ENCODE measurements at places on chromosomes 5 and 9.
A peak's percentile ranks its signal among the peaks of the same experiment; 100 is the strongest.

DNA sequence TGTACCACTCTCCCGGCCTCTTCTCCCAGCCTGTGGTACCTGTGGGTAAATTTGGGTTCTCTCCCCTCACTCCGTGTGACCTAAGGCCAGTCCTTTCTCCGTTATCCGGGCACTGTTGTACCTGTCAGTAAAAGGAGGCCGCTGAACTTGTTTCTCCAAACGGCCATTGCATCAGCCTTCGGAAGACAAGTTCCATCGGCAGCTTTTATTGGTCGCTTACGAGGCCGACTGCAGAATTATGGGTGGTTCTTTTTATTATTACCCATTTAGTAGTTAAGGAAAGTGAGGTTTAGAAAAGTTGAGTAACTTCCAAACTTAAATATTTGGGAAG, 558 bp downstream of the GRPEL2 start:
- peak; percentile 29 for DNase-seq

DNA sequence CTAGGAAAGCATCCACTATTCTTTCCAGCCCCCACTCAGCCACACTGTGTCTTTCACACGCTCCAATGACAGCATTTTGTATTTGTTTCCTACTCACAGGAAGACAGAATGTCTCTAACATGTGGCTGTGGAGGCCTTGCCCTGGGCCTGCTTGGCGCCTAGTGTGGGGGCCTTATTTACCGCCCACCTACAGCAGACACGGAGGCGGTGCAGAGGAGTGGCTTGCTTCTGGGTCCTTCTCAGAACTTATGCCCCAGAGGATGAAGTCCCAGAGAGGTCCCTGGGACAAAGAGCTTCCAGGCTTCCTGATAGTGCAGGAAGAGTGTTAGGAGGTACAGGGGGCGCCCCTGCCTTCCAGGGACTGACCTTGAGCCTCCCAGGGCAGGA, 8.5 kb upstream of the MRNIP start:
- DNase-seq: no peak

DNA sequence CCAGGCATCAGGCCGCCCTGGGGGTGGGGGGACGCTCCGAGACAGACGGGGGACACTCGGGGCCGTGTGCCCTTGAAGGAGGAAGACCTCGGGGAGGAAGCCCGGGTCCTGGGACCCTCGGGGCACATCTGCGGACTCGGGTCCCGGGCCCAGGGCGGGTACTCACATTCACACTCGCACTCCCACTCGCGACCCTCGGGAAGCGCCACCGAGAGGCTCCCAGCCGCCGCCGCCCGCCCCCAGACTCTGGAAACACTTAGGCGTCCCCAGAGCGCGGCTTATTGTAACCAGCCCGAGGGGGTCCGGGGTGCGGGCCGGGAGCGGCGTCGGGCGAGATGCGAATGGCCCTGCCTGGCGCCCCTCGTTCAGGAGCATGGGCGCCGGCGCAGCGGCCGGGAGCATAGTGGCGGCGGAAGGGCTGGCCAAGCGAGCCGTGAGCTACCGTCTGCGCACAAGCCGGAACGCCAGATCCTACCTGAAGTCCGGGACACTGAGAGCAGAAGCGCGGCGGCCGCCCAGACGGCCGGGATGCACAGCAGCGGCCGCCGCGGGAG, 559 bp downstream of the ROR2 start:
- DNase-seq: no peak

DNA sequence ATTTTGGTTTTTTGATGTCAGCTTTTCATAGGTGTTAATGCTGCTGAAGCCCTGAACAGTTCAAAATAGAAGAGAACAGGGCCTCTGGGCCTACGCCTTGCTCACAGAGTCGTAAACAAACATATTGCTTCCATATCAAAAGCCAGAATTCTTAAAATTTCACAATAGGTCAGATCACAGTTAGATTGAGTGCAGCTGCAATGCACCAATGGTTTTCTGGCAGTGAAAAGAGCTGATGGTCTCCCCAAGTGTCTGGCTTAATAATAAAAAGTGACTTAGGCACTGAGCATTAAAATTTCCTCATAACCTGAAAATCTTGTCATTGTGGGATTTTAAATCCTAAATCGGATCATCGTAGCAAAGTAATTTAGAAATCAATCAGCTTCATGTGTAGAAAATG, 493.0 kb downstream of the CAAP1 start:
- no peak for DNase-seq

DNA sequence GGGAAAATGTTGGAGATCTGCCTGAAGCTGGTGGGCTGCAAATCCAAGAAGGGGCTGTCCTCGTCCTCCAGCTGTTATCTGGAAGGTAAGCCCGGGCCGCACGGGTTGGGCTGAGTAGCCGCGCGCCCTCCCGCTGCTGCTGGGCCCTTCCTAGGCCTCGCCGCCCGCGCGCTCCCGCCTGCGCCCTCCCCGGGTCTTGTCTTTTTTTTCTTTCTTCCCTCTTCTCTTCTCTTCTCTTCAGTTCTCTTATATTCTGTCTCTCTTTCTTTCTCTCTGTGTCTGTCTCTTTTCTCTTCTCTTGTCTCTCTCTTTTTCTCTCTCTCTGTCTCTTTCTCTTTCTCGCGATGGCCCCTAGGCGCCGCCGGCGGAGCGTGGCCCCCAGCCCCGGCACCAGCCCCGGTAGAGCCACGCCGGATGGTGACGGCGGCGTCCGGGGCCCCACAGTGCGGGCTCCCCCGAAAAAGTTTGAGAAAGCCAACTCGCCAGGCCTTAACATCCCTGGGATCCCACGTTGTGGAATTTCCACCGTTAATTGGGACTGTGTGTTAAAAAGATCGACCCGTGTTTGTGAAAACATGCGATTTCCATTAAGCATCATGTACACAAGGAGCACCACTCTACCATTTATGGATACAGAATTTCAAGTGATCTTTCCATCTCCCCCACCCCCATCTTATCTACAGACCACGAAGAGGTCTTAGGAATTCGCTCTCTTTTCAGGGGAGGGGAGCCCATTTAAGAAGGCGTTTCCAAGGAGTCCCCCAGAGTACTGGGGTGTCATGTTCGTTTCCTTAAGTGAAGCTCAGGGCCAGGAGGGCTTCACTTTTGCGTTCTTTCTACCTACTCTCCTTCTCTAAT, 616 bp downstream of the ABL1 start:
- DNase-seq: peak; percentile 79
